GM23248 (cell line): ENCODE measurements at places on chromosomes 5 and 9.
A peak's percentile ranks its signal among the peaks of the same experiment; 100 is the strongest.

DNA sequence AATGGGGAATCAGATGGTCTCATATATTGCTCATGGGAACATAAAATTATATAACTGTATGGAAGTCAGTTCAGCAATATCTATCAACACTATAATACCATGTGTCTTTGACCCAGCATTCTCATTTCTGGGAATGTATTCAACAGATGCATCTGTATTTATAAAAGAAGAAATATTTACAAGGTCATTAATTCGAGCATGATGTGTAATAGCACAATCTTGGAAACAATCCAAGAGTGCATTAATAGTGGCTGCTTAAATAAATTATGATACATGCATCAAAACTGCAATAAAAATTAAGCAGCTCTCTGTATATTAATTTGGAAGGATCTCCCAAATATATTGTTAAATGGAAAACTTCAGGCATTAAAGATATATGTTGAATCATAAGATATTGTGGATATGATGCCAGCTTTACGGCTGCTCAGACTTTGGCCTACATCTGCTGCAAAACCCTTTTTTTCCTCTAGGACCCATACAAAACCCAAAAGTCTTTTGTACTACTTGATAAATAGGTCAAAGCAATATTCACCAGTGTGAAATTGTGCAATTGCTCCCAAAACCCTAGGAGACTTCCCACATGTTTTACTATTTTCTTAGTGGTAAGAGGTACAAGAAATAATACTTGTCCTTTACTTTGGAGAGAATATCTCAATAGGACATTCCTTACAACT lies 45.3 kb upstream of the ISOC1 start:
- no peak for DNase-seq

DNA sequence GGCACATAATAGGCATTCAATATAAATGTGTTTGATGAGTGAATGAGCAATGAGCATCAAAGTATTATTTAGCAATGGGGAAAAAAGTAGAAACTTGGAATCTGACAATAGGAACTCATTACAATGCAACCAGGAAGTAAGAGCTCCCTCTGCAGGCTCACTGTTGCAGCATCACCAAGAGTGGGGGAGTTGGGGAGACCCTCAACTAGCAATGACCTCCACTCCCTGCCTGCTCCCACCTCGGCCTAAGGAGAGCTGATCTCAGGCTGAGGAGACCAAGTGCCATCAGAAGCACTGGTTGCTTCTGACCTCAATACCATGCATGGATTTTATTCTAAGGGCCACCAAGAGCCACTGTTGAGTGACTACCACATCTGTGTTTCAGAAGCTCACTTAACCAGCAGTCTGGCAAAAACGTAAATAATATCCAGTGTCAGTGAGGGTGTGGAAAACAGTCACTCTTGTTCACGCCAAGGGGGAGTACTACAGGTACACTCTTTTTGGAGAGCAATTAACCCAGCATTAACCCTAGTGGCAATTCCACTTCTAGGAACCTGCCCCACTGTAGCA lies 8.0 kb downstream of the VDAC1 start:
- DNase-seq = no peak

DNA sequence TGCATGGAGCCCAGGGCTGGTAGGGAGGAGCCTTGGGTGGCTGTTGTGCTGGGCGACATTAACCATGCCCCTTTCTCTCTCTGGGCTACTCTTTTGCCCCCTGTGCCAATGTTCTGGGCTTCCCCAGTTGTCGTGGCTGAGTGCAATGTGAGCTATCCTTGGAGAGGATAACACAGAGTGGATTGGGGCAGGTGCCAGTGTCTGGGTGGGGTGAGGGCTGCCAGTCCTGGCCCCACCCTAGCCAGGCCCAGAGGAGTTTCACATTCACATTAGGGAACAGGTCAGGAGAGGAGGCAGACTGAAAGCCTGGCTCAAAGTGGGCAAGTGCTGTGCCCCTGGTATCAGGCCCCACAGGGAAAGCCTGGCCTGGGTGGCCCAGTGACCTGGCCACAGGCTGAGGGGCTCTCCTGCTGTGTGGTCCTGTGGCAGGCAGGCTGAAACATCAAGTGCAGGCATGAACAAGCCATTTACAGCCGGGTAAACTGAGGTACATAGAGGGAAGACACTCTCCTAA lies 7.5 kb upstream of the NDST1 start:
- no peak for DNase-seq

- no peak for DNase-seq
Measured at GRCh38 chr5:107415762-107416161, 255.0 kb downstream of the EFNA5 start.

GRCh38 chr5:178989311-178989710 lies 5.8 kb downstream of the GRM6 start:
- no peak for DNase-seq

DNA sequence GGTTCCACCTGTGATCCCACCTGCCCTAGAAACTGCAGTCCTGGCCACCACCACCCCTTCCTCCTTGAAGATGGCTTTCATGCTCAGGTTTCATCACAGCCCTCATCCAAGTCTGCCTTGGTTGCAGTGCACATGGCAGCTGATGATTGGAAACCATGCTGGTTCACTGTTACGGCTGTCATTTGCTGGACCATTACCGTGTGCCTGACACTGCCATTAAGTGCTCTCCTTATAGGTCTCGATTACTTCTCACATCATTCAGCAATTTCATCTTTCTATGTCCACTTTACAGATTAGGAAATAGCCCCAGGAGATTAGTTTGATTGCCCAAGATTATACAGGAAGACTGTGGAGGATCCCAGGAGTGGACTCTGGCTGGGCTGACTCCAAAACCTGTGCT lies 123.9 kb downstream of the ICE1 start:
- DNase-seq = no peak

- DNase-seq = no peak
Measured at GRCh38 chr9:101626295-101626694, 31.5 kb upstream of the PPP3R2 start.

GRCh38 chr5:10920400-10920799 lies 159.4 kb upstream of the DAP start:
- DNase-seq = no peak

- DNase-seq = peak; percentile 47
Measured at GRCh38 chr9:93132946-93133680, 938 bp downstream of the NINJ1 start.

DNA sequence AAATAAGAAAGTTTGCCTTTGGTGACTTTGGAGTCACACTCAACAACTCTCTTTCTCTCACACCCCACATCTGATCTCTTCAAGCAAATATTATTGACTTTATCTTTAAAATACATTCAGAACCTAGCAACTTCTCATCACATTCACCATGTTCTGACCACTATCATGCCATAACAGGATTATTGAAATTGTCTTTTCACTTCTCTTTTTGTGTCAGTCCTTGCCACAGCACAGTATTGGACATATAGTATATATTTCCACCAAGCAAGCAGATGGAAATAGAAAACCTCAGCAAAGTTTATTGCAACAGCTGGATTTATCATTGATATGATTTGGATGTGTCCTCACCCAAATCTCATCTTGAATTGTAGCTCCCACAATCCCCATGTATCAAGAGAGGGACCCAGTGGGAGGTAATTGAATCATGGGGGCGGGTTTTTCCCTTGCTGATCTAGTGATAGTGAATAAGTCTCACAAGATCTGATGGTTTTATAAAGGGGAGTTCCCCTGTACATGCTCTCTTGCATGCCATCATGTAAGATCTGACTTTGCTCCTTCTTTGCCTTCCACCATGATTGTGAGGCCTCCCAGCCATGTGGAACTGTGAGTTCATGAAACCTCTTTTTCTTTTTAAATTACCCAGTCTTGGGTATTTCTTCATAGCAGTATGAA lies 26.9 kb upstream of the ITGA1 start:
- DNase-seq = no peak

DNA sequence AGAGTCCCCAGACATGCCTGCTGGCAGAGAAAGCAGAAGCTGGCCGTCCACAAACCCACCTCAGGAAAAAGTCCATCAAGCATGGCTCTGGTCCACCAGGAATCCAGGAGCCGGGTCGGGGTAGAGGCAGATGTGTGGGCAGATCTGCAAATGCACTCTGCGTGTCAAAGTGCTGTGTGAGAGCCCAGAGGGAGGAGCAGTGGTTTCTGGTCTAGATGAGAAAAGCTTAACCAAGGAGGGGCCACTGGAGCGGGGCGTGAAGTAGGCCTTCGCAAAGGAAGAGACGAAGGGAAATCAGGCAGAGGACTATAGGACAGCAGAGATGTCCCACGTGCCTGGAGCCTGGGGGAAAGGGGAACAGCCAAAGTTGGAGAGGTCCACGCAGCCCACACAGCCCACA lies 40.0 kb downstream of the TTLL11 start:
- DNase-seq = peak; percentile 75

GRCh38 chr5:54001976-54002775 lies 308.2 kb downstream of the ARL15 start:
- peak; percentile 18 for DNase-seq

- DNase-seq = no peak
Measured at GRCh38 chr9:129321286-129322021, 143.4 kb upstream of the IER5L start.

- no peak for DNase-seq
Measured at GRCh38 chr5:126640866-126641265, 40.1 kb downstream of the PHAX start.

GRCh38 chr5:18828351-18828750 lies 1159.6 kb downstream of the CDH18 start:
- DNase-seq = no peak

DNA sequence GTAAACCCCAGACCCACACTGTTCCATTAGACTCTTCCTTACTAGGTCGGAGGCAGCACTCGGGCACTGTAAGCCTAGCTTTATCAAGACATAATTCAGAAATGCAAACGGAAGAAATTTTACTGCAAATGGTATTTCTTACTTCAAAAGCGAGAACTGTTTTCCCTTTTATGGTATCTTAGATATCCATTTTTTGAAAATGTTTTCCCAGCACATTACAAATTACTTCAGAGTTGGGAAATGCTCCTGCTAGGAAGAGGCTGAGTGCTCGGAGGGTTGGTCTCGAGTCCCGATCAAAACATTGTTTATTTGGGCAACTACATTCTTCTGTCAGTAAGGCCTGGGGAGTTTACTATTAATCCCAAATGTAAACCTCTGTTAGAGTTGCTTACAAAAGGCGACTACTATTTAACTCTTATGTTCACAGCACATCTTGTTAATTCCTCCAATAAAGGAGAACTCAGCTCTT lies 332.9 kb downstream of the CWC27 start:
- DNase-seq = no peak

DNA sequence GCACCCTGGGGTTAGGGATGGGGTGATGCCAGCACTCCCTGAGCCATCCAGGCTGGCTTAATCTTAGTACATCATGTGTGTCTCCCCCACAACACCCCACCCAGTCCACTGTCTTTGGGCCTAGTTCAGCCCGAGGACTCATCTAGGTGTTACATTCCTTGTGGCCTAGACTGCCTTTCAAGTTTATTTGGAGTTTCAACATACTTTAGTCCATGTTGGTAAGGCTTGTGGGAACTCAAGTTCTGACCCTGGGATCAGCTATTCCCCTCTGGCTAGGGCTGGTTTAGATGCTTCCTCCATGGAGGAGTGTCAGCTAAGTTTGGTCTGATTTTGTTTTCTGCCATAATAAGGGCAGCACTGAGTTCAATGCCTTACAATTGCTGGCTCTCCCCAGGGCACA lies 302.4 kb downstream of the SMARCA2 start:
- peak; percentile 72 for DNase-seq

GRCh38 chr9:29906065-29906464 lies 2332.8 kb upstream of the C9orf72 start:
- DNase-seq = no peak

GRCh38 chr9:108903420-108904103 lies 30.4 kb downstream of the ELP1 start:
- no peak for DNase-seq

- DNase-seq = no peak
Measured at GRCh38 chr9:8074713-8075286, 275.2 kb upstream of the DMAC1 start.

GRCh38 chr5:176929654-176930053 lies 30.5 kb upstream of the HK3 start:
- DNase-seq = no peak

DNA sequence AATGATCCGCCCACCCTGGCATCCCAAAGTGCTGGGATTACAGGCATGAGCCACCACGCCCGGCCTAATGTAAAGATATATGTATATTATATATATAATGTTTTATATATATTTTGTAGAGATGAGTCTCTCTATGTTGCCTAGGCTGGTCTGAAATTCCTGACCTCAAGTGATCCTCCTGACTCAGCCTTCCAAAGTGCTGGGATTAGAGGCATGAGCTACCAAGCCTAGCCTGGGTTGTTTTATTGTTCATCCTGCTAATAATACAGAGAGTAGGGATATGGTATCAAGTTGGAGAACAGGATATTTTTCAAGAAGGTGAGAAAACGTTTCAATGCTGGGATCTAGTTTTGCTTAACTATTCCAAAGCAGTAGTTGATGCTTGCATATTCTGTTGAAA lies 2.9 kb downstream of the SEC24A start:
- peak; percentile 55 for DNase-seq

GRCh38 chr9:107683566-107683965 lies 194.0 kb upstream of the KLF4 start:
- no peak for DNase-seq

DNA sequence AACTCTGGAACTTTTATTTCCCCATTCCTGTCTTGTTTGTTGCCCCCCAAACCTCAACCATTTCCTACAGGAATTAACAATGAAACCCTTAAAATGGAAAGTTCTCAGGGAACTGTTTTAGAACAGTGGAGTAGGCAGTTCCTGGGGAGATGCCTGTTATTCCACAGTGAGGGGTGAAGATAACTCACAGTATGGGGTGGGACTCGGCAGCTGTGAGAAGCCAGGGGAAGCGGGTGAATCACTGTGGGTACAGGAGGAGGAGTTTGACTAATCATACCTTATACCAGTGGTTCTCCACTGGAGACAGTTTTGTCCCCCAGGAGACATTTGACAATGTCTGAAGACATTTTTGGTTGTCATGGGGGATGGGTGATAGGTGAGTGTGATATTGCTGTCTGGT lies 36.9 kb upstream of the GLRA1 start:
- no peak for DNase-seq

DNA sequence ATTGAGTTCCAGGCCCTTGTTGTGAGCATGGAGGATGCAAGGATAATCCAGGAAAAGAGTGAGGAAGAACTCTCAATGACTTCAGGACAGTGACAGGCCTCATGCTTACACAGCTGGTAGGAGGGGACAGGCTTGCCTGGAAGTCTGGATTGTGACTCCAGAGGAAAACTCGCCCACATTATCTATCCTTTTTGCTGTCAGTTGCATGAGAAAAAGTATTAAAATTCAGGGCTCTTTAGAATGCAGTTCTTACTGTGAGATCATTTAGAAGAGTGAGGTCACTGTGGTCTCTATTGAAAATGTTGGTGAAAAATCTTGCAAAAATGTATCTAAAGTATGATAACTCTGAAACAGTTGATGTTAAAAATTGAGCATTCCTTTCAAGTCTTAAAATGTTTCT lies 30.5 kb downstream of the NTRK2 start:
- DNase-seq = no peak

GRCh38 chr9:26567976-26568375 lies 324.6 kb downstream of the CAAP1 start:
- no peak for DNase-seq

DNA sequence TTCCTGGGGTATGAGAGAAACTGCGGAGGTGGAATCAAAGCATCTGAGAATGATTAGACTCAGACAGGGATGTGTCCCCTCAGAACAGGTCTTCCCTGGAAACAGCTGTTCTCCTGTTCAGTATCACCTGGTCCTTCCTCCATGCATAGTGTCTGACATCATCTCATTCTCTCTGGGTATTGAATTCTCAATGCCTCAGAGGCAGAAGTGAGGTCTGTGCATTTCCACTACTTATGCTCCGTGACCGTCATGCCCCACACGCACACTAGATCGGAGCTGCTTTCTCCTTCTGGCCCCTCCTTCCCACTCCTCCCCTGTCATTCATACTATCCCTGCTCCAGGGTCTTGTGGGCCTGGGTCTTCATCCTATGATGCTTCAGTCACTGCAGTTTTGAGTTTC lies 61.4 kb upstream of the DAB2IP start:
- DNase-seq = no peak
